AG04449 (cell line): ENCODE measurements at places on chromosomes 3 and 15.

DNA sequence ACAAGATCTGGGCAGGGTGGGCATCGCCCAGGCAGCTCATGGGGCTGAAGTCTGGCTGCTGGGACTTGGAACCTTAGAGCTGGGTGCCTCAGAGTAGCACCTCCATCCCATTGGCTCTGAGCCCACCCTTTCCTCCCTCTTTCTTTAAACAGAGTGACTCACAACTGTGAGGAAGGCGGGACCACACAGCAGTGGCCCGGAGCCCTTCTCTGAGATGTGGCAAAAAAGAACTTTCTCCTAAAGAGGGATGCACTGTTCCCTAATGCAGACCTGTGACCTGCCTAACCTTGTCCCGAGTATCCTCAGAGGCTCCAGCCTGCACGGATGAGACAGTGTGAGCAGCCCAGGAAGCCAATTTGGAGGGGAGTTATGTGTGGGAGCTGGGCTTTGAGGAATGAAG is 23.6 kb downstream of the PRR20G start:
- DNase-seq = no peak

DNA sequence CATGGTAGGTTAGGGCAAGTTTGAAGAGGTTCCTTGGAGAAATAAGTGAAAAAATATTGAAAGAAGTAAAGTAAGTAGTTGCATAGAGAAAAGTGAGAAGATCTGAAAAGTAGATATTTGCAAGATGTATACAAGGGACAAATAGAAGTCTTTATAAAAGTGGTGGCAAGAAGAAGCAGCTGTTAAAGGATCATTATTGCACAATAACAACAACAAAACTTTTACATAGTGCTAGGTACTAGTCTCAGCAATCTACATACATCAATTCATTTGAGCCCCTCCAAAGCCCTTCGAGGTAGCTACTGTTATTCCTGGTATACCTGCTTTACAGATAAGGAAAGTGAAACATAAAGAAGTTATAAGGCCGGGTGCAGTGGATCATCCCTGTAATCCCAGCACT is 239.6 kb downstream of the MEIS2 start:
- no peak for DNase-seq

- no peak for DNase-seq
Observed at GRCh38 chr3:35194666-35195065, 444.7 kb upstream of the ARPP21 start.

GRCh38 chr15:96849271-96849900 is 518.9 kb downstream of the NR2F2 start:
- DNase-seq = no peak

- DNase-seq = no peak
Observed at GRCh38 chr15:48304398-48304797, 26.8 kb upstream of the DUT start.

- DNase-seq = no peak
Observed at GRCh38 chr3:197352382-197352781, 54.0 kb upstream of the DLG1 start.

DNA sequence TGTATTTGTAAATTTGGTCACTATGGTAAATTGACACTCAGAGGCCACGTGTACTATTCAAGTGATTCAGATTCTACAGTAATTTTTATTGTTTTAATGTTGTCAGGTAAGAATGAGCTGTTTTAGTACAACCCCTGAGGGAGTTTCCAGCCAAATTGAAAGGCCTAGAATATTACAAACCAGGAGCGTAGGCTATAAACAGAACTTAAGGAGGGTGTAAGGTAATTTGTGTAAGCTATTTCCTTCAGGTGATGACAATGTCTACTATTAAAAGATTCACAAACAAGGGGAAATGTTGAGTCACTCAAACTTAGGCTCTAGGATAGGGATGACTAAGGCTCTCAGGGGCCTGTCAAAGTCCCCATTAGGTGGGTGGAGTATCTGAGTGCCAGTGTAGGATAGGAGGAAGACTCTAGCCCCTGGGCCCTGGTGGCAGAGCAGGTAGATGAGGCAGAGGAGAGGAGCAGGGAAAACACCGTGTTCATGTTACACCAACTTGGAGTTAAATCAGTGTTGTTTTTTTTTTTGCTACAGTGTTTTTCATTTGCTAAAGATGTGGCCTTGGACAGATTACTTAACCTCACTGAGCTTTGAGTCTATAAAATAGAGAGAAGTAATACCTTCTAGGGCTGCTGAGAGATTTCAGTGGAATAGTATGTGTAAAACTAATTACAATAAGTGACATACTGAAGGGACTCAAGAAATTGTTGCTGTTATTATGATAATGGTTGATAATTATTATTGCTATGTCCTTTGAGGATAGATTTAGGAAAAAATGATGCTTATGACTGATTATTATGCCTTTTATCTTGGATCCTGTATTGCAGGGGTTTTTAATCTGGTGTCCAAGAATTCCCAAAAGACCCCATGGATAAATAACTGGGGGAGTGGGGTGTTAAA is 10.3 kb downstream of the TM4SF1 start:
- DNase-seq = no peak

- DNase-seq = no peak
Observed at GRCh38 chr3:80215191-80215590, 447.4 kb upstream of the ROBO1 start.

- peak; percentile 65 for DNase-seq
Observed at GRCh38 chr3:148901987-148902791, 37.1 kb downstream of the CPA3 start.

DNA sequence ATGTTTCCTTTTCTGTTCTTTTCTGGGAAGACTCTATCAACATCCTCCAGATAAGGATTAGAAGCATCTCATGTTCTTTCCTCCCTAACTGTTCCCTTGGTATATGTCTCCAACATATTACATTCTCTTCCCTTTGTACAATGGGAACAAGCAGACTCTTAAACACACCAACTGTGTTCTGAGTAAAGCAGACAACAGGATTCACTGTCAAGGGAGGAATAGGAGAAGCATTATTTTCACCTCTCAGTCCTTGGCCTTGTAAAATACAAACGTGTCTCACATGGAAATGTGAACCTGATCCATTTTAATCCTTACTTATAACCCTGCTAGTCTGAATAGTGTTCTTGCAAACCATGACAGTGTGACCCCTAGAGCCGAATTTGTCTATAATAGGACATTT is 19.6 kb downstream of the GYG1 start:
- no peak for DNase-seq

DNA sequence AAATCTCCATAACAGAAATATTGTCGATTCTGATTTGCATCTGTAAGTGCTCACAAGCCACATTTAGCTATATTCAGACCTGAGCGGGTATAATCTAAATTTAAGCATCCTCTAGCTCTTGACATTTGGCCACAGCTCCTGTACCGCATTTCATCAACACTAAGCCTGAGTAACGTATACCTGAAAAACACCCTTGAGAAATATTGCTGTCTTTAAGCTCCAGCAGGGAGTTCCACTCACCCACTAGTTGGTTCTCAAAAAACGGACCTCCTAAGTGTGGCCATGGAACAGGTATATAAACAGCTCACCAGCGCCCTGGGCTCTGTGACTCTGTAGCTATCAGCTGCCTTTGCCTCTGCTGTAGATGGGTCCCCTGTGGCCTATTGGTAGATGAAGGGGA is 80.7 kb downstream of the ABI3BP start:
- no peak for DNase-seq

DNA sequence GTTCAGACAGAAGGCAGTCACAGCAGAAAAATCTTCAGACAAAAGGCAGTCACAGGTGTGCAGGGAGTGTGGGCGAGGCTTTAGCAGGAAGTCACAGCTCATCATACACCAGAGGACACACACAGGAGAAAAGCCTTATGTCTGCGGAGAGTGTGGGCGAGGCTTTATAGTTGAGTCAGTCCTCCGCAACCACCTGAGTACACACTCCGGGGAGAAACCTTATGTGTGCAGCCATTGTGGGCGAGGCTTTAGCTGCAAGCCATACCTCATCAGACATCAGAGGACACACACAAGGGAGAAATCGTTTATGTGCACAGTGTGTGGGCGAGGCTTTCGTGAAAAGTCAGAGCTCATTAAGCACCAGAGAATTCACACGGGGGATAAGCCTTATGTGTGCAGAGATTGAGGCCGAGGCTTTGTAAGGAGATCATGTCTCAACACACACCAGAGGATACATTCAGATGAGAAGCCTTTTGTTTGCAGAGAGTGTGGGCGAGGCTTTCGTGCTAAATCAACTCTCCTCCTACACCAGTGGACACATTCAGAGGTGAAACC is 27.6 kb downstream of the ZNF589 start:
- no peak for DNase-seq

DNA sequence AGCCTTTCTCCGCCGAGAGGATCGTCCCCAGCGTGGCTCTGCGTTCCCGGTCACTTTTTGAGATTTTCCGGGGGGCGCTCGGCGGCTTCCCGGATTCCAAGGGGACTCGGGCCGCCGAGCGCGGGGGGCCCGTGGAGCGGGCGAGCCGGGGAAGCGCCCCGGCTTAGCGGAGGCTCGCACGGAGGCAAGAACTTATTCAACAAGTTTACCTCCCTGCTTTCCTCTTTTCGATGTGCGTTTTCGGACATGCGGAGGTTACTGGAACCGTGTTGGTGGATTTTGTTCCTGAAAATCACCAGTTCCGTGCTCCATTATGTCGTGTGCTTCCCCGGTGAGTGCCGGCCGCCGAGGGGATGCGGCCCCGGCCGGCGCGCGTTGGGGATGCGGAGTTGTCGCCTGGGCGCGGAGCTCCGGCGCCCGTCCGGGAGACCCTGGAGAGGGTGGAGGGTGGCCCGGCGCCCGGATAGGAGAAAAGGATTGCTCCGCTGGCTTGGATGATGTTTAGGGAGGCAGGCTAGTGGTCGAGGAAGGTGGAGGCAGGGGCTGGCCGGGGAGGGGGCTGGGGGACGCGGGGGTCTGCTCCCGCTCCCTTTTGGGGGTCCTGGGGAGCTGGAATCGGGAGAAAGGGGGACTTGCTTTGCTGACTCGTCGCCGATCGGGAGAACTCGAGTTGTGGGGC is 810 bp downstream of the PTPRG start:
- DNase-seq = no peak

- DNase-seq = no peak
Observed at GRCh38 chr3:134325061-134325705, 49.1 kb downstream of the AMOTL2 start.

GRCh38 chr3:119672776-119673175 is 4.4 kb downstream of the COX17 start:
- no peak for DNase-seq

DNA sequence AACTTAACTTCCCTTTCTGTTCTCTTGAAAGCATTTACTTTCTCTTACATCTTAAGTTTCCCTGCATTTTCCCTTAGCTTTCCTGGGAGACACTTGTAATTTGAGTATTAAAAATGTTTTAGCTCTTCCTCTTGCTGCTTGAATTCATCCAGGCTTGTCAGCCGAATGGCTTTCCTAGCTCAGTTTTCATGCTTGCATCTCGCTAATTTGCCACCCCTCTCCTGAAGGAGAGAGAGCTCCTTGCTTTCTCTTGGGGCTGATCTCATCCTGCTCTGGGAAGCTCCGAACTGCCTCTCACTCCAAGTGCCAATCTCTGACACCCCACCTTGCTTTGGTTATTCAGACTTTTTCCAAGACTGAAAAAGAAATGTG is 374.6 kb upstream of the TBL1XR1 start:
- no peak for DNase-seq

DNA sequence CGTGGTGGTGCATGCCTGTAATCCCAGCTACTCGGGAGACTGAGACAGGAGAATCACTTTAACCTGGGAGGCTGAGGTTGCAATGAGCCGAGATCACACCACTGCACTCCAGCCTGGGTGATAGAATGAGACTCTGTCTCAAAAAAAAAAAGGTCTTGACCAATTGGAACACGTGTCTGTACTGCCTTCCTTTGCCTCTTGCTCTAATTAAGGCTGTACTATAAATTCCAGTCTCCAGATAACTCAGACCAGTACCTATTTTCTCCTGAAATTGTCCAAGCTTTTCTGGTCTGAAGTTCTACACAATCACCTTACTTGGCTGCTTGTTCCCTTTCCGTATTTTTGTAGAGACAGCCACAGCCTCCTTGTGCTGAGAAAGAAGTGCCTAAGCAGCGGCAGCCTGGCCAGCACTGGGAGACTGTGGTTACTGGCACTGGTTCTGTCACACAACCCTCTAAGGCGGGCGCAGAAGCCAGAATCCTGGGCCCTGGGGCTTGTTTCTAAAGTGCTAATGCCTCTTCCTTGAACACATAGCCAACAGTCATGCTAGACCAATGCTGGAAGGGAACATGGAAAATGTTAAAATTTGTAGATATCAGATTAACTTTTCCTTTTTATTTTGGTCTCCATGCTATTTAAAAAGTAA is 6.2 kb upstream of the CEP70 start:
- no peak for DNase-seq
